ENCODE measurements at places on chromosomes 5 and 9.

- no peak for DNase-seq
These were observed 172.4 kb downstream of the NTRK2 start for GRCh38 chr9:84841931-84842330.

GRCh38 chr5:154405078-154405792 lies 40.6 kb upstream of the SAP30L start:
- DNase-seq, result peak; percentile 44

- no peak for DNase-seq
These were observed 8.1 kb upstream of the KLF9 start for GRCh38 chr9:70422371-70423043.

- DNase-seq, result no peak
These were observed 110.1 kb downstream of the OSTF1 start for GRCh38 chr9:75198436-75198835.

- no peak for DNase-seq
These were observed 74.4 kb downstream of the ASTN2 start for GRCh38 chr9:117340422-117340821.

GRCh38 chr5:134125039-134126015 lies 10.8 kb downstream of the TCF7 start:
- DNase-seq, result no peak

GRCh38 chr5:66002415-66002814 lies 76.0 kb downstream of the ERBIN start:
- DNase-seq, result no peak

- no peak for DNase-seq
These were observed 446.2 kb upstream of the TRPC7 start for GRCh38 chr5:136811551-136811950.

- no peak for DNase-seq
These were observed 1543.4 kb downstream of the EFNA5 start for GRCh38 chr5:106127341-106127781.

DNA sequence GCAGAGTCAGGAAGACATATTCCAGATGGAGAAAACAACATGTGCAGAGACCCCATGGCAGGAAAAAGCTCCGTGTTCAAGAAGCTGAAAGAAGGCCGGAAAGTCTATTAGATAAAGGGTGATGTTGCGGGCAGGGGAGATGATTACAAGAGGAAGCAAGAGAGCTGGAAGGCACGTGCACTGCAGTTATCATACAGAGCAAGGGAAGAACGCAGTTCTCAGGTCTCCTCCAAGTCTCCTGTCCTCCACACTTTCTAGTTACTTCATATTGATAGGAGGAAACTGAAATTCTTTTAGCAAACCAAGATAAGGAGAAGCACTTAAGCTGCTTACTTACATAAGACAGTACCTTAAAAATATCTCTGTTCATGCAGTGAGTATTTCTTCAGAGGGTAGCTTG lies 58.3 kb upstream of the PLPP6 start:
- no peak for DNase-seq

GRCh38 chr9:86902586-86902985 lies 44.7 kb downstream of the GAS1 start:
- DNase-seq, result no peak

DNA sequence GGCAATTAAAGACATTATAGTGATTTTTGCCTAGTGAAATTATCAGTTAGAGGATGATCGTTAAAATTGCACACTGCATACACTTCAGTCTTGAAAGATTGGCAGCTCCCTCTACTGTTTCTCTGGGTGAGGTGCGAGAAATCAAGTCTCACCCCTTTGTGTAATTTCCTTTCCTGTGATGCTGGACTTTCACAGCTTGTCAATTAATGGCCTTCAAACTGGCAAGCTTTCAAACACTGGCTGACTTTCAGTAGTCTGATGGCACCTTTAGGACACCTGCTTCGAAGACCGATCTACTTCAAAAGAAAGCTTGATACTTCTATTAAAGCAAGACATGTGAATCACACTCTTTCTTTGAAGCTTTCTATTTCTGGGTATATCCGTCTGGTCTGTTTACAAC lies 706.7 kb upstream of the PTPRD start:
- no peak for DNase-seq

- DNase-seq, result no peak
These were observed 278.7 kb downstream of the PARP8 start for GRCh38 chr5:50945139-50945538.

DNA sequence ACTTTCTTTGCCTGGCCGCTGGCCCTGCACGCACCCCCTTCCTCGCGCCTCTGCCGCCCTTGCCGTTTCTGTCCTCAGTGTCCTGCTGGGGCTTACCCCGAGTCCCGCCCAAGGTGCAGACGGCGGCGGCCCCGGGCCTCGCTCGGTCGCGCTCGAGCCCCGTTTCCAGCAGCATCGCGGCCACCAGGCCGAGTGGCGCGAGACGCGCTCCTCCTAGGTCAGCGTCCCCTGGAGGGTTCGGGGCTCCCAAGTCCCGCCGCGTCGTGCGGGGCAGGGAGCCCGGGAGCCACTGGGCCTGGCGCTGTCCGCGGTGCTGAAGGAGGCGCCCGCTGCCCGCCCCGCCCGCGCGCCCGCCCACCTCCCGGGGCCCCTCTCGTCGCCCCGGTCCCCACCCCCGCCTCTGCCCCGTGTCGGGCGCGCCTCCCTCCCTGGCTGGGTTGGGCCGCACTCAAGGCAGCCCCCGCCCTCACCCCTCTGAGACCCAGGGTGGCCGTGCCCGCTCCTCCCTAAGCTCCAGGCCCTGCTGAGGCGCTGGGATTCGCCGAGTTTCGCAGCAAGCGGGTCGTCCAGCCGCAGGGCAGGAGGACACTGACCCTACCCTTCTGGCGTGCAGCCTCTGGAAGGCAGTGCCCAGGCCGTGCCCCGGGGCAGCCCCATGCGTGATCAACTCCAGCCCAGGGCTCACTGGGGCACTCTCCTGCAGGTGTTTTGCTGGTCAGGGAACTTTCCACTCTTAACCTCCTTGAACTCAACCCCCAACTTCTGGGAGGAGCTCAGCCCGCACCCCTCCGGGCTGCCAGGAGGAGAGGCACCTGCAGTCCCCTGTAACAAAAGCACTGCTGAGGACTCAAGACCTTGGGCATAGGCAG lies at the start of gene LHX3:
TSS of gene LHX3 (minus strand) at position 291 of the 869 bp plus-strand sequence. CDS start at position 175, 116 bp downstream.
- DNase-seq, result no peak

GRCh38 chr5:478369-478981 lies 35.5 kb downstream of the EXOC3 start:
- no peak for DNase-seq

DNA sequence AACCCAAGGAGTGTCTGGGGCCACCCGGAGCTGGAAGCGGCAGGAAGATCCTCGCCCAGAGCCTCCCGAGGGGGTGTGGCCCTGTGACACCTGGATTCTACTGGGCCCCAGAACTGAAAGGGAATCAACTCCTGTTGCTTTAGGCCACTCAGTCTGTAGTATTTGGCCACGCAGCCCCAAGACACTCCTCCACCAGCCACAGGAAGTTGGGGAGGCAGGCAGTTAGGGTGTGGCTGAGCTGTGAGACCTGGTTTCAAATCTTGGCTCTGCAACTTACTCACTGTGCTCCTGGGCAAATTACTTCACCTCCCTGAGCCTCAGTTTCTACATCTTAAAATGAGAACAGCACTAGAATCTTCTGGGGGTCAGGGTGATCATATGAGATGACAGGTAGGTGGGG lies 119.8 kb upstream of the PPP1R26 start:
- DNase-seq, result no peak

DNA sequence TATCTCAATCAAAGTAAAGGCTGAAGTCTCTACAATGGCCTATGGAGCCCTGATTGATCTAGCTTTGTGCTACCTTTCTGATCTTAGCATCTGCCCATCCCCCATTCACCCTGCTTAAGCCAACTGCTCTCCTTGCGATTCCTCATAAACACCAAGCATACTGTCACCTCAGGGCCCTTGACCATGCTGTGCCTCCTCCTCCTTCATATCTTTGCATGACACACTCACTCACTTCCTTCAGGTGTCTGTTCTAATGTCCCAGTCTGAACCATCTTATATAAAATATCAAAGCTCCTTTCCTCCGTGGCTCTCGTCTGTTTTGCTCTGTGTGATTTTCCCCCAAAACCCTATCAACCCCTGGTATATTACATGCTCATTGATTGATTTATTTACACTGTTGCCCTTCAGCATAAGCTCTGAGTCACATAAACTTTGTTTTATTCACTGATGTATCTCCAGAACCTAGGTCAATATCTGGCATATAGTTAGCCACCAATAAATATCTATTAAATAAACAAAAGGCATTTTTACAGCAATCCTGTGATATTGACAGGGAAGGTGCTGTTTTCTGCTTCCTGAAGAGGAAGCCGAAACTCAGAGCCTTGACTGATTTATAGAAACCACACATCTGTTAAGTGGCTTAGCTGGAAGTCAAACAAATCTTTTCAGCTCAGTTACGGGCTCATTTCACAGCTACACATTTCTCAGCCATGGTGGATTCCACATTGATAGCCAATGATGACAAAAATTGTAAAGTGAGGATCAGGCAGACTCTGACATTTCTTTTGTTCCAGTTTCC lies 103.6 kb downstream of the BOD1 start:
- DNase-seq, result no peak

GRCh38 chr9:36997414-36997813 lies 36.7 kb downstream of the PAX5 start:
- no peak for DNase-seq

- DNase-seq, result no peak
These were observed 668 bp downstream of the RANBP3L start for GRCh38 chr5:36300927-36301540.

DNA sequence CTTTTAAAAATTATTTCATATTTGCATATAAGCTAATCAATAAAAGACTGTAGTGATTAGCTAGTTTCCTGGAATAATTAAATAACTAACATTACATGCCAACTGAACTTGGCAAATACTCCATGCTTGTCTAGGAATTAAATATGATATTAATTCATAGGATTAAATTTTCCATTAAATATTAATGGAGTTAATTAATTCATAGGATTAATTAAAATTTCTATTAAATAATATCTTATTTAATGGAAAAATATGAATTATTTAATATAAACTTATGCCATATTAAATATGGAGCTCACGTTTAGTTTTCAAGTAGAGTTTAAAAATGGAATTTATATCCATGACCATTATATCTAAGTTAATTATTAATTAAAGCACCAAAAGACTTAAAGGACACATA lies 517.8 kb upstream of the DAB2 start:
- no peak for DNase-seq

- DNase-seq, result no peak
These were observed 90.7 kb upstream of the PARP8 start for GRCh38 chr5:50575740-50576139.

DNA sequence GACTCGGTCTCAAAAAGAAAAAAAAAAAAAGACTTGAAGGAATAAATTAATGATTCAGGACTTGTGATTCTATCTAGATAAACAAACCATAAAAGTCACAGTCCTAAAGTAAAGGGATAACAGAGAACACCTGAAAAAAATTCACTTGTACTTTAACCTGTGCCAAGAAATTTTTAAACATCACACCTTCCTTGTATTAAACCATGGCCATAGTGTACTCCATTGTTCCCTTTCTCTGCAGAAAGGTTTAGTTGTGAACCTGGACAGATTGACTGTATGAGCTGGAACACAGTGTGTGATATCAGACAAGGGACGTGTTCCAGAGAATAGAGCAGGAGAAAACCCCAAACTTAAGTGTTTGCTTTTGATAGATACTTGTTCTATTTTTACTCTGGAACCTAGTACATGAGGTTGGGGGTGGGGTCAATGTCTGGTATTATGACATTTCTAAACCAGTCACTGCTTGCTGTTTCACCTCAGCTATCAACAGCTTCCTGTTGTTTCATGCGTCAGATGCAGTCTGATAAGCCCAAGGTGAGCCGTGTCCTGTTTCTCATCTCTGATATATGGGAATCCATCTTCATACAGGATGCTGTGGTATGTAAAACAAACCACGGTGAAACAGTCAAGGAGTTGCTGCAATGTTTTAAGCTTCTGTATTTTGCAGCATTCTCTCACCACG lies 62.5 kb upstream of the ITGA1 start:
- no peak for DNase-seq

GRCh38 chr5:150608991-150609390 lies 31.5 kb upstream of the SYNPO start:
- no peak for DNase-seq

DNA sequence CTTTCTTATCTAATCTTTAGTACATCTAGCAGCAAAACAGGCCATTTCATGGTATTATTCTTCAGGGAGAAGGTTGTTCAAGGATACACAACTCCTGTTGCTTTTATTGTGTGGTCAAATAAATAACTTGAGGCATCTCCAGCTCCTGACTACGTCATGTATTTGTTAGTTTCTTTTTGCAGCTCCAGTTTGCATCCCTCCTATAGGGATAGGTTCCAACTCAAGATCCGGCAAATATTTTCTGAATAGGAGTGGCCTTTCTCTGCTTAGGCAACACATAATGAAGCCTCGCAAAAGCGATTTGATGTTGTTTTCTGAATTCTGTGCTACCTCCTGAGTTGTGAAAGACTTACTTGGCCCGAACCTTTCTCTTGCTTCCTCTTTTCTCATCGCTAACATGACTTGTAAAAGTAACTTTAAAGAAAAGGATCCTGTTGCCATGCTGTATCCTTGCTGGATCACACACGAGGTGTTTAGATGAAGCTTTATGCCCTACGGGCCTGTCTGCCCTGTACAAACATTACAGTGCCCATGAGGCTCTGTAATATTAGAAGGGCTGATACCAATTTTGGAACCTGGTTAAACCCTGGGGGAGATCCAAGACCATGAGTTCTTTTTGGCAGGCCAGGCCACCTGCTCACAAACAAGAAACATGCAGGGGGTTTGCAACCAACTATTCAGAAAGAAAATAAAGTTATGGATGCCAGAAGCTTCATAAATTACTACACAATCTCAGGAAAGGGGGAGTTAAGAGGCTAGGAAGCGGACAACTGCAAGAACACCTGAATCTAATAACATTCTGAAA lies 149.8 kb upstream of the FGF10 start:
- DNase-seq, result no peak

- no peak for DNase-seq
These were observed 38.4 kb downstream of the LHFPL2 start for GRCh38 chr5:78610163-78610583.

GRCh38 chr5:173902743-173903142 lies 14.6 kb downstream of the CPEB4 start:
- DNase-seq, result no peak

DNA sequence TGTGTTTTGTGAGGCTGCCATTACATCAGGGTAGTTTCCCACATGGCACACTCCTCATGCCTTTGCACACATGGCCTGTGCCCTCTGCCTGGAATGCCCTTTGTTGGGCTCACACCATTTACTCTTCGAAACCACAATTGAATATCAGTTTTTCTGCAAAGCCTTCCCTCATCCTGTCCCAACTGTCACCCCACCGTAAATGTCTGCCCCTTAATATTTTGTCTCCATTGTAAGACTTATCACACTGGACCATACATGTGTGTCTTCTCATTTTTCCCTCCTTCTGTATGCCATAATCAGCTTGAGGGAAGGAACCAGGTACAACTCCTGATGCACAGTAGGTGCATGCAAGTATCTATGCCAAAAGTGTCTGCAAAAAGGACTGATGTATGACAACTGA lies 62.7 kb upstream of the TMEM252 start:
- DNase-seq, result no peak

- no peak for DNase-seq
These were observed 99.4 kb upstream of the MVB12B start for GRCh38 chr9:126226991-126227936.

Measured in stimulated activated CD8-positive, alpha-beta memory T cell treated with anti-CD3 and anti-CD28 coated beads, Interleukin-4, amount 100 ng/mL, for 1 hour (primary cell).